ENCODE measurements at places on chromosomes 2 and 18.

- no peak for DNase-seq
Observed at GRCh38 chr2:118056165-118056534, 32.1 kb upstream of the INSIG2 start.

GRCh38 chr2:70086278-70086837 lies 919 bp upstream of the PCBP1 start:
- DNase-seq = peak; percentile 49

DNA sequence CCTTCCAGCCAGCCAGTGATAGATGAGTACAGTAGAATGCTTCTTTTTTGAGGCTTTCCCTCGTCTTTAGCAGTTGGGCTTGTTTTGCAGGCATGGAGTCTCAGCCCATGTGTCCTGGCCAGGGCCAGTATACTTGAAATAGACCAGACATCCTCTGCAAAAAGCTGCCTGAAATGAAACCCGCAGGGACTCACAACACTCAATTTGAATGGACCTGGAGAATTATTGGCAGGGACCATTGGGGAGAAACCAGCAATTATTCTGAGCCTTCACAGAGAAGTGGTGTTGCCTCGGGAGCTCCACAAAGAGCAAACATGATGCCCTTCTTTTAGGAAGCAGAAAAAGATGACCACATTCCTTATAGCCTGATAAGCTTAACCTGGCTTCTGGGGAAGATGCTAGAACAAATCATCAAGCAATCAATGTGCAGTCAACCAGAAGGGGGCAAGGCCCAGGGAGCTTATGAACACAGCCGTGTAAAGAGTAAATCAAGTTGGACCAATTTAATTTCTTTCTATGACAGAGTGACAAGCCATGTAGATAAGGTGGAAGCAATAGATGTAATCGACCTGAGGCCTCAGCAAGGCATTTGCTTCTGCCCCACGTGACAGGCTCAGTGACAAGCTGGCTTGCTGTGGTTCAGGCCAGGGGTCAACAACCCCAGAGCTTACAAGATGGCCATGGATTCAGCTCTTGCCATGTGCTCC lies 42.1 kb downstream of the BOD1L2 start:
- DNase-seq = no peak

- no peak for DNase-seq
Observed at GRCh38 chr2:57050007-57050406, 866.2 kb downstream of the CCDC85A start.

DNA sequence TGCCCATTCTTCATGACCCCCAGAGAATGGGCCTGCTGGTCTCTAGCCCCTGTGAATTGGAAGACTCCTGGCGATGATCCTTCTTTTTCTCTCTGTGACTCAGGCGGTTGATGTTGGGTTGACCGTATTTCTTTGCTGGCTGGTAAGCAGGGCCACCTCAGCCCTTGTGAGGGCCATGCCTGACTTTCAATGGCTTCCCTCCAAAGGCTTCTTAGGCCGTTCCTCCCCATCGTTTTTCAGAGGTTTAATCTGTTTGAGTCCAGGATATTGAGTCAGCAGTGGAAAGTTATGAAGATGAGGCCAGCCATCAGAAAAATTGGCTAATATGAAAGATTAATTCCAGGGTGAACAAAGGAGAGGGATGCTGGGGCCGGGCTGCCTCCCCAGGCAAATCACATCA lies 13.6 kb downstream of the HPCAL1 start:
- DNase-seq = no peak
